ENCODE measurements at places on chromosomes 16 and 17.
A peak's percentile ranks its signal among the peaks of the same experiment; 100 is the strongest.

- no peak for DNase-seq
These were observed 69.3 kb downstream of the ABR start for GRCh38 chr17:1110541-1110861.

GRCh38 chr17:17018021-17018441 is 24.2 kb upstream of the MPRIP start:
- DNase-seq = no peak

GRCh38 chr16:55500530-55501011 is 8.3 kb upstream of the LPCAT2 start:
- DNase-seq = no peak

DNA sequence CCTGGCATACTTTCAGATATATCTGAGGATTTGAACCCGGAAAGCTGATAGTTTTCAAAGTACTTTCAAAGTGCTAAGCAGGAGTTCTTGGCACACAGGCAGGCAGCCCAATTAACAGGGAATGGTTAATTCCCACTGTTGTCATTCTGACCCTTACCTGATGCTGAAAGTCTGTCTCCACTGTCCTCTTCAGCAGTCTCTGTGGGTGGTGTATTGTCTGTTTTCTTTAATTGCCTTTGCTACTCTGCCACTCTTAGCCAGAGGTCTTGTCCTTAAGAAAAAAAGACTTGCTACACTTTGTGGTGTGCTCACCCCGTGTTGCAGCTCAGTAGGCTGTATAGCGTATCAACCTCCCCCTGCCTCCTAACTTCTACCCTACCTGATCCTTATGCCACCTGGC is 63.2 kb upstream of the SLC12A3 start:
- no peak for DNase-seq

- DNase-seq = no peak
These were observed 2.5 kb downstream of the ITGAE start for GRCh38 chr17:3798273-3799180.

- DNase-seq = peak; percentile 54
These were observed 376.3 kb downstream of the CNTNAP4 start for GRCh38 chr16:76653390-76654026.
